ENCODE measurements at places on chromosomes 3 and 15.
A peak's percentile ranks its signal among the peaks of the same experiment; 100 is the strongest.

DNA sequence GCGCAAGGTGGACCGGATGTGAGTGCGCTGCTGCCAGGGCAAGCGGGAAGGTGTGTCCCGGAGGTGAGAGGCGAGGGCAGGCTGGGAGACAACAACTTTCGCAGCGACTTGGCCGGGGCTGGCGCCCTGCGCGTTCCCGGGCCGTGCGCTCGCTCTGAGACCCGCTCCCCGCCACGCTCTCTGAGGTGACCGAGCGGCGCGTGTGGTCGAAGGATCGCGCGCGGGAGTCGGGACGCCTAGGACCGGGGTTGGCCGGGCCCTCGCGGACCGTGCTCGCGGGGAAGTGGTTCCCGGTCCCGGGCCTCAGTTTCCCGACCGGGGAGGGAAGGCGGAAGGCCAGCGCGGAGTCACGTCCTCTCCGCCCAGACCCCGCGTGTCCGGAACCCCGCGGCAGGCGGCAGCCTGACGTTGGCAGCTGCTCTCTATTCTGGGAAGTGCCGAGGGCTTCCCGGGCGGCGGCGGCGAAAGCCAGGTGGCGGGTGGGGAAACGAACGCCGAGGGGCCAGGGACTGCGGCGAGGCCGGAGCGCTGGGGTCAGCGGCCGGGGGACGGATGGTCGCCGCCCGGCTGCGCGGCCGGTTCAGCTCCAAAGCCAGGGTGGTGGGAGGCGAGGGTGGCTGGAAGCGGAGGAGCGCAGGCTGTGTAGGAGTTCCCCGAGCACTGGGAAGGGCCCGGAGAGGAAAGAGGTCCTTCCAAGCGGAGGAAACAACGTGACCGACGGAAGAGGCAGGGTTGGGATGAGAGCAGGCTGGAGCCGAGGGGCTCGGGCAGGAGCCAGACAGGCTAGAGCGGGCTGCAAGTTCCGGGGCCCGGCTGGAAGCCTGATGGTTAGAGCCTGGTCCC is 1.0 kb upstream of the IGF2BP2 start:
- DNase-seq = peak; percentile 29

GRCh38 chr3:14452740-14453710 is 50.6 kb downstream of the SLC6A6 start:
- no peak for DNase-seq

DNA sequence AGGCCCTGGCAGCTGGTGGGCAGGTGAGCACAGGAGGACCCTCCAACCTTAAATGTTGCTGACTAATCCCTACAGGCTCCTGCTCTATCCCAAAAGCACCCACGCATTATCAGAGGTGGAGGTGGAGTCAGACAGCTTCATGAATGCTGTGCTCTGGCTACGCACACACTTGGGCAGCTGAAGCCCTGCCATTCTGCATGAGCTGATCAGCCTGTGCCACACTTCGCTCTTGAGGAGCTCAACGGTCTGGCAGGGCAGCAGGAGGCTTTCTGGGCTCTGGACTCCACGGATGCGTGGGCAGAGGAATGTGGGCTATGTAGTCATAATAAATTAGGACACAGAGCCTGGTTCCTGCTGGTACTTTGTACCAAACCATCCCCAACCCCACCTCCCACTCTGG is 6.1 kb downstream of the MST1 start:
- DNase-seq = no peak

GRCh38 chr3:46759239-46760167 is 41.8 kb upstream of the PRSS50 start:
- no peak for DNase-seq

- DNase-seq = no peak
Measured at GRCh38 chr15:83283813-83284558, 478 bp downstream of the BNC1 start.

DNA sequence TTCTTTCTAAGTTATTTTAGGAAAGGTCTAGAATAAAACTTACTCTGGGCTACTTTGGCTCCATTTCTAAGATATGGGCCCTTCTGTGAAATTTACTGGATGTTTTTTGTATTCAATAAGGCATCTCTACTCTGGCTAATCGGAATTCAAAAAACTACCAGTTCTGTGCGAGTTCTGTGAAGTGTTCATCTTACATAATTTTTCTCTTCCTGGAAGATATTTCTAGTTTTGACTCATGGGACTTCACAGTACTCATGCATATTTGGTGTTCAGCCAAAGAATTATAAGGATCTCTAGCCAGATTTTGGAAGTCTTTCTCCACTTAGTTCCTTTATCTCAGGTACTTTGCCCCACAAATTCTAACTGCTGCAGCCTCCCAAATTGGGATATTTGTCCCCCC is 46.4 kb upstream of the MBNL1 start:
- DNase-seq = no peak

- peak; percentile 13 for DNase-seq
Measured at GRCh38 chr3:134374105-134374790, at the start of gene AMOTL2. AMOTL2 (minus strand) TSS chr3:134374447; CDS start chr3:134371433, 3,014 bp downstream.

- DNase-seq = no peak
Measured at GRCh38 chr3:71821116-71821515, 36.2 kb upstream of the PROK2 start.

GRCh38 chr15:101361418-101361817 is 66.4 kb upstream of the SNRPA1 start:
- no peak for DNase-seq

GRCh38 chr15:92062505-92062904 is 209.0 kb downstream of the SLCO3A1 start:
- DNase-seq = no peak

DNA sequence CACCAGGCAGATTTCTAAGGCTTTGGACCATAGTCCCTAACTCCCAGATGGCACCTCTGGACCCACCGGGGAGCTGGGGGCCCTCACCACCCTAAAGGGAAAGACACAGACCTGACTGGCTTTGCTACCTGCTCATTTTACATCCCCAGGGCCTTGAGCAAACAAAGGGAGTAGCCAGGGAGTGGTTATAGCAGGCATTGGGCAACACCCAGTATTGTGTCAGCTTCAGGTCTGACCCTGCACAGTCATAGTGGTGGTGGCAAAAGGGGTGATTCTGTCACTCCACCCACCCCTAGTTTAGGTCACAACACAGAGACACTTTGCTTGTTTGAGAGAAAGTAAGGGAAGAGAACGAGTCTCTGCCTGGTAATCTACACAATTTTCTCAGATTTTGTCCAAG is 352.5 kb downstream of the DIPK2A start:
- DNase-seq = no peak

- no peak for DNase-seq
Measured at GRCh38 chr3:177385831-177386301, 188.6 kb upstream of the TBL1XR1 start.

GRCh38 chr3:179018808-179019207 is 52.8 kb downstream of the ZMAT3 start:
- no peak for DNase-seq

GRCh38 chr3:19116239-19116638 is 32.1 kb upstream of the KCNH8 start:
- DNase-seq = no peak

- no peak for DNase-seq
Measured at GRCh38 chr15:72162569-72162968, 35.0 kb downstream of the GRAMD2A start.

- DNase-seq = no peak
Measured at GRCh38 chr3:5645692-5646410, 458.3 kb downstream of the EDEM1 start.

- no peak for DNase-seq
Measured at GRCh38 chr3:98912448-98912847, 11.0 kb upstream of the DCBLD2 start.

DNA sequence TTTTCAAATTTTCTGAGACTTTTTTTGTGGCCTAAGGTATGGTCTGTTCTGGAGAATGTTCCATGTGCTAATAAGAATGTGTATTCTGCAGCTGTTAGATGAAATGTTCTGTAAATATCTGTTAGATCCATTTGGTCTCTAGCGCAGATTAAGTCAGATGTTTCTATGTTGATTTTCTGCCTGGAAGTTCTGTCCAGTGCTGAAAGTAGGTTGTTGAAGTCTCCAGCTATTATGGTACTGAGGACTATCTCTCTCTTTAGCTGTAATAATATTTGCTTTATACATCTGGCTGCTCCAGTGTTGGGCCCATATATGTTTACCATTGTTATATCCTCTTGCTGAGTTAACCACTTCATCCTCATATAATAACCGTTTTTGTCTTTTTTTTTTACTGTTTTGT is 13.2 kb upstream of the TUBGCP5 start:
- DNase-seq = no peak

DNA sequence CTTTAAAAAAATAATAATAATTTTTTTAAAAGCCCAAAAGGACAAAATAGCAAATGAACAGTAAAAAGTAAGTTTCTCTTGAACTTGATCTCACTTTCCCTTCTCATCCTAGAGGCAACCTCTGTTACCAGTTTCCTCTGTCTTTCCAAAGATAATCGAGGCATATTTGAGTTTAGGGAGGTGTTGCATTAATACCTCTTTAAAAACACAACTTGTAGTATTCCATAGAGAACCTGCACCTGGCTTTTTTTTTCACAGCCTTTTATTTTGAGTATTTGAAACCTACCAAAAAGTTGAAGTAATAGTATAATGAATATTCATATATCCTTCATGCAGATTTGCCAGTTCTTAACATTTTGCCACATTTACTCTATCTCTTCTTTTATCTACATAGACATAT is 9.1 kb downstream of the CSK start:
- no peak for DNase-seq

GRCh38 chr15:94761574-94761973 is 530.2 kb downstream of the MCTP2 start:
- no peak for DNase-seq

GRCh38 chr3:138950006-138950644 is 3.1 kb downstream of the FOXL2NB start:
- DNase-seq = no peak

- no peak for DNase-seq
Measured at GRCh38 chr3:40465111-40465407, 7.9 kb downstream of the RPL14 start.

- no peak for DNase-seq
Measured at GRCh38 chr3:41103200-41103599, 96.1 kb upstream of the CTNNB1 start.

DNA sequence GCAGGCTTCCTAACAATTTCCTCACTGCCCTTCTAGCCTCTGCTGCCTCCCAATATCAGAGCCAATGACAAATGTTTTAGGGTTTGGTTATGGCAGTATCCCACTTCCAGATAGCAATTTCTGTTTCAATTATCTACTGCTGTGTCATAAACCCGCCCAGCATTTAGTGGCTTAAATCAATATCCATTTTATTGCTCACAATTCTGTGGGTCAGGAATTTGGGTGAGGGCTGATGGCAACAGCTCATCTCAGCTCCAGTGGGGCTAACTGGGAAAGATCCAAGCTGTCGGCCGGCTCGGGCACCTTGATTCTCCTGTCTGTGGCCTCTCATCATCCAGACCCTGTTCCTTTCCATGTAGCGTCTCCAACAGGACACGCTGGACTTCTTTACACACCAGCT is 85.3 kb upstream of the GOLGA8J start:
- no peak for DNase-seq

DNA sequence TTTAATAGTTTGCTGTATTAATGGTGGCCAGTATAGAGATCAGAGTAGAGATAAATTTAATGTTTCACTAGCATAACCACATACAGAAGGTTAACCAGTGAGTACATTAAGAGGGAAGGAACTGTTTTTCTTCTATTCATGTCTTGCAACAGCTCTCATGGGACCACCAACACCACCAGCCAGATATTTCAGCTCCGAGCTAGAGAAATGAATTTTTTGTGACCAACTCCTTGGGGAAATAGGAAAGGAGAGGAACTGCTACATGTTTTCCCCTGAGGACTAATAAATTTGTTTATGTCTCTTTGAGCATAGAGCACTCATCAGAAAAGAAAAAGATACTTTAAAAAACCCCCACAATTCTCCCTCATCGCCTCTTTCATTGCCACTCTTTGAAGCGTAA is 247.5 kb downstream of the MBNL1 start:
- no peak for DNase-seq
